ENCODE measurements at places on chromosomes 2 and 18.

DNA sequence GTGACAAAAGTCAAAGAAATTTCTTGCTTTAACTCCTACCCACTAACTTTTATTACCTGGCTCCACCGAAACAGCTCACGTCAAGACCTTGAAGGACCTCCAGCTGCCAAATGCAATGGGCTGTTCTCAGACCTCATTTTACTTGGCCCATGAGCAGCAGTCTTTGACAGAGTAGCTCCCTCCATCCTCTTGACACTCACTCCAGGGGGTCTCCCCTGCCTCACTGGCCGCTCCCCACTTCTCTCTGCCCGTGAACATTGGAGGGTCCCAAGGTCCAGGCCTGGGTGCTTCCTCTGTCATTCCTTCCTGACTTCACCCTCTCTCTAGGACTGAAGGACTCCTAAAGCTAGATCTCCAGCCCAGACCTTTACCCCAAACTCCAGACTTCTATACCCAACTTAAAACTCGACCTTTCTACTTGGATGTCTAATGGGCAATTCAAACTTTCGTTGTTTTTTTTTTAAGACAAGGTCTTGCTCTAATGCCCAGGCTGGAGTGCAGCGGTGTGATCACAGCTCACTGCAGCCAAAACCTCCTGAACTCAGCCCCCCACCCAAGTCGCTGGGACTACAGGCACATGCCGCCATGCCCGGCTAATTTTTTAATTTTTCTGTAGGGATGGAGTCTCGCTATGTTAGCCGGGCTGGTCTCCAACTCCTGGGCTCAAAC lies 92.9 kb upstream of the ST3GAL5 start:
- DNase-seq = no peak

GRCh38 chr2:58341047-58341446 lies 99.9 kb upstream of the FANCL start:
- no peak for DNase-seq

DNA sequence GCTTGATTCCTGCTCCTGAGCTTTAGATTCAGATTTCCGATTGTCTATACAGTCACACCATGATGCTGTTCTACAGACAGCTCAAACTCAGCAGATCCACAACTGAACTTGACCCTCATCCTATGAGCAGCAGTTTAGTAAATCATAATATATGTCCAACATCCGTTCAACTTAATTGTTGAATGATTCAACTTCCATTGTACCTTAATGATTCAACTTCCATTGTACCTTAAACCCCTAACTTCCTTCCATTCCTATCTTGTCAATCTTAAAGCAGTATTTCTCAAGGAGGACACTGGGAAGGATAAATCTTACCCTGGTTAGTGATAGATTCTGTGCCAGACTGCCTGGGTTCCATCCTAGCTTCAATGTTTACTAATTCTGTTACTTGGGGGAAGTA lies 60.1 kb downstream of the PIGN start:
- no peak for DNase-seq

- no peak for DNase-seq
Measured at GRCh38 chr2:151033271-151034248, 228.1 kb downstream of the RBM43 start.

DNA sequence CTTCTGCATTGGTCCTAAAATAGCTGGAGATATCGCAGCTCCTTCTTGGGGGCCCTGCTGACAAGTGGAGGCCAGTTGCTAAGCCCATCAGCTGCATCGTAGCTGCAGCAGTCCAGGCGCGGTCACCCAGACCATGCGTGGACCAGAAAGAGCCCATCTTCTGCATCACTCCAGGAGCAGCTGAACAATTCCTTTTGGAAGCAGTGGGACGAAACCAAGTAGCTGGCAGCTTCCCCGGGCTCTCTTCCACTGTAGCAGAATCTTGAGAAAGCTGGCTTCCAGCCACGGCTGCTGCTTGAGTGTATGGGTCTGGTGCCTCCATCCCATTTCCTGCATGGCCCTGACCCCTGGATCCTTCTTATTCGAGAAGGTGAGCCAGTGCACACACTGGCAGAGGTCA lies 22.2 kb upstream of the CAB39 start:
- DNase-seq = no peak

DNA sequence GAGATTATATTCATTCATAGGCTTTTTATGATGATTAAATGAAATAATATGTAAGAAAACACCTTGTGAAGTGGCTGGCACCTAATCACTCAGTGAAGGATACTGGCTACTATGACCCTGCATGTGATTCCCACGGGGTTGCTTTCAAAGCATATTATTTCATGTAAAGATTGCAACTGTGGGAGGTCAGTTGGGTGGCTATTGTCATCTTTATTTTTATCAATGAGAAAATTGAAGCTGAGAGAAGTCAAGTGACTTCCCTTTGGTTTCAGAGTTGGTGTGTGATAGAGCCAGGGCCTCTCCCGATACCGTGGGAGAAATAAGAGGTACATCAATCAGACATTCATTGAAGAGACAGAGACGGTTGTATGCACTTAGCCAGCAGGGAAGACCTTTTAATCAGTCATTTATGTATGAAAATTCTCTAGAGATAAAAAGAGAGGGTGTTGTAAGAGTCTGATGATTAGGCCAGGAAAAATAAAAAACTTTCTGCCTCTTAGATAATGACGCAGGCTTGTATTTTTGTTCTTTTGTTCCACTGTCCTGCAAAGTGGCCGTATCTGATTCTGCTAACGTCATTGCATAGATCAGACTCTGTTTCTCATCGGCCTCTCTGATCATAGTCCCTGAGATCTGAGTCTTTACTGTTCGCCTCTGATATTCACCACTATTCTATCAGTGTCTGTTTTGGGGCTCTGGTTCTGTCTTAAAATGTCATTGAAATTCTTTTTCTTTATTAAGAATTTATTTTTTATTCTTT lies 50.5 kb downstream of the QPCT start:
- DNase-seq = no peak

DNA sequence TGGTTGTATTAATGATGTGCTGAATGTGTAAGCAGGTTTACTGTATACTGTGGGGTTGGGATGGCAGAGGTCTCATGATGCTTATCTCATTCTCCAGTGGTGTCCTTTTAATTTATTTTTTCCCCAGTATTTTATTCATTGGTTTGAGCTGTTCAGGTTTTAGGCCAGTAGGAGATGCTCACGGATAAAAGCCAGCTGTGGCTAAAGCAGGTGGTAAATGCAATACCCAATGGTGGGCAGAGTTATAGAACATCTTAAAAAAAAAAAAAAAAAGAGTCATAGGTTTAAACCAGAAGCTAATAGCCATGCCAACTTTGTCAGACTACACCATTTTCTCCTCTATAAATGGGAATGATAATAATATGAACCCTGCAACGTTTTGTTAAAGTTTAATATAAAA lies 57.8 kb upstream of the NEUROD1 start:
- no peak for DNase-seq

GRCh38 chr18:10403708-10404107 lies 50.7 kb upstream of the APCDD1 start:
- DNase-seq = no peak

DNA sequence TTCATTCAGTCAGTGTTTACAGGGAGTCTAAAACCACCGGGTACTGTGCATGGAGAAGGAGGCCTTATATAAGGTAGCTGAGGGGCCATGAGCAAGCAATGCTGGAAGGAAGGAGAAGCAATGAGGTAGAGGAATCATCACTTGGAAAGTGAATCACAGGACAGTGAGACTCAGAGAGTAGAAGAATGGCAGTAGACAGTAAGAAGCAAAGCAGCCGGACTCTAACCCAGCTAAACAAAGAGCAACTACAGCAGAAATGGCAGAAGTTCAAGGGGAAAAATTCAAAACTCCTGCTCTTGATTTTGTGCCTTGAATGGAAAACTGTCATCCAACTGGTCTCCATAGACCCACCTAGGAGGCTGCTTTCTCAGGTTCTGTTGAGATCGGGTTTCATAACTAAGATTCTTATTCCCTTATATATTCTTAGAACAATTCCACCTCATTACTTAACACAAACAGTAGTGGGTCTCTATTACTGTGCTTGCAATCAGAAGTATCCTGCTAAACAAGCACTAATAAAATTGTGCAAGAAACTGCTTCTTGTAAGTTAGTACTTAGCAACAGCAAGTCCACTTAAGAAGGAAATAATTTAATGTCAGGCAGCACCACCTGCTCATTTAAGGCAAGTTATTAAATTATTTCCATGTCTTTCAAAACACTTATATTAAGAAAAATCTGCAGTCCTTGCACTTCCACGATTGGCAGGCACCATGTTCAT lies 68.0 kb downstream of the RBMS1 start:
- no peak for DNase-seq

DNA sequence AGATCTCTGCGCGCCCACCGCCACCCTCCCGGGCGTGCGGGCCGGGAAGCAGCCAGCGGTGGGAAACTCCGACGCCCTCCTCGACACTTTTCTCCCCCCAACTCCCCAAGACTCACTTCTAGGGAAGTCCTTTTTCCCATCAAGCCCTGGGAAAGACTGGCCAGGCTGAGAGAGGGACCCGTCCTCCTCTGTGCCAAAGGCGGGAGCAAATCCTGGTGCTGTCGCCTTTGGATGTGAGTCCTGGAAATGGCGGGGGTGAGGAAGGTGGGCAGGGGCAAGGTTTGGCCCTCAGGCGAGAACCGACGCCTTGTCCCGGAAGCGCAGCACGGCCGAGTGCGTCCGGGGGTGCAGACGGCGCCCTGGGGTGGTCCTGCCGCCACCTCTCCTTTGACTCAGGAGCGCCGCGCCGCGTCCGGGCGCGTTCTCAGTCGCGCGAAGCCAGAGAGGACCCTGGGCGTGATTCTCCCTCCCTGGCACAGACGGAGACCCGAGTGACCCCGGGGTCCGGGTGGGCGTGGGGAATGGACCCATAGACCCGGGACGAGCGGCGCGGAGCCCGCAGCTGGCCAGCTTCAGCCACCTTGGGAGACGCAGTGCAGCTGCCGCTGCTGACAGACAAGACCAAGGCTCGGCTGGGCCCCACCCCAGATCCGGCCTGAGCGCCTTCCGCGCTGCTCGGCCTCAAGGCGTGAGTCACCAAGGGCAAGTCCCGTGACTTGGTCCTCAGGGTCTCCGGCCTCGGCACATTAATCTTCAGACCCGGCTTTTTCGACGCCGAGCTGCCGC lies 3.5 kb upstream of the LBX2 start:
- DNase-seq = peak; percentile 75

- DNase-seq = no peak
Measured at GRCh38 chr18:67581178-67581577, 64.7 kb upstream of the DSEL start.

DNA sequence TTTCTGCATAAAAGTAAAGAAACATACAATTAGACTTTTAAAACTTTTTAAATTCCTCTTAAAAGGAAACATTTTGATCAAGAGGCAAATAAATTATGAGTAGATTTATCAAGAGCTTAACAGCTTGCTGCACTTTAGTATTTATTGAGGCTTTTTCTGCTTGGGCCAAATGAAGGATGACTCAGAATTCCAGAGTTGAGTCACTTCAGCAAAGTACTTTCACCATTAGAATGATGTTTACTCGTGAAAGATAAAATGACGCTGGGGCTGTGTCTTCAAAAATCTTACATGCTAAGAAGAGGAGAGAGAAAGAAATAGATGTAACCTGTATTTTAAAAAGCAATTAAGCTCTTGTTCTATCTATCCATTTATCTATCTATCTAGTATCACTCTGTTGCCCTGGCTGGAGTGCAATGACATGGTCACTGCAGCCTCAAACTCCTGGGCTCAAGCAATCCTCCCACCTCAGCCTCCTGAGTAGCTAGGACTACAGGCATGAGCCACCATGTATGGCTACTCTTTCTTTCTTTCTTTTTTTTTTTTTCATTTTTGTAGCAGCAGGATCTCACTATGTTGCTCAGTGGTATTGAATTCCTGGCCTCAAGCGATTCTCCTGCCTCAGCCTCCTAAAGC lies 75.3 kb upstream of the RIOK3 start:
- DNase-seq = peak; percentile 63

- DNase-seq = no peak
Measured at GRCh38 chr2:28414583-28414982, 21.9 kb downstream of the FOSL2 start.

GRCh38 chr2:58501371-58502160 lies 260.4 kb upstream of the FANCL start:
- DNase-seq = no peak

DNA sequence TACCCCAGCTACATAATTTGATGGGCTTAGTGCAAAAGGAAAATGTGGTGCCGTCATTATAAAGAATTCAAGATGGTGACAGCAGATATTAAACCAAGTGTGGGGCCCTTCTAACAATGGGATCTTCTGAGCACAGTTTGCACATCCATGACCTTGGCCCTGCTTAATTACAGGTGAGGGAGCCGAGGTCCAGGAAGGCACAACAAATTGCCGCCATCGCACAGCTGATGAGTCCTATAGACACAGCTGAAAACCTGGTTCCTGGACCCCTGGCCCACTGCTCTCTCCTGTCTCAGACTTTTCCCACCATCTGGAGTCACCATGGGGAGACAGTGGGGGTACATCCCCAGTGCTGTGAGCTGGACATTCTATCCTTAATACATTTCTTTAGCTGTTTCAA lies 95.8 kb upstream of the MAP4K3 start:
- DNase-seq = no peak

All from RWPE1 (cell line).